ENCODE measurements at places on chromosomes 3 and 15.

- DNase-seq: no peak
Measured at GRCh38 chr15:51368751-51369450, 27.4 kb downstream of the GLDN start.

DNA sequence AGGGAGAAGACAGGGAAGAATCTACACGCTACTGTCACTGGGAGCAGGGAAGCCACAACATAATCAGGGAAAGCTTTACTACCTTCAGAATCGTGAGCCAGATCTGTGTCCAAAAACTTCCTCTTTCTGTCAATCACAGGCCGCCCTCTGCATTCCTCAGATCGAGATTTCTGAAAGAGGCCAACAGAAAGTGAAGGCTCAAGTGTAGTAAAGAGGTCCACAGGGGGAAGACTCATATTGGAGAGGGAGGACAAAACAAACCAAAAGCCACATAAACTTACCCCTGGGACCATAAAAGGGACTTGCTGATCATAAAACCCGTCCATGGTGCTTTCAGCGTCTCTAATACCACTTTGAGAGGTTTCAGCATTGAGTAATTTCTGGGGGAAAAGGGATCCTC is 3.3 kb downstream of the ETV5 start:
- DNase-seq: peak; percentile 33

- DNase-seq: peak; percentile 26
Measured at GRCh38 chr15:77037388-77038209, 33.3 kb downstream of the TSPAN3 start.

DNA sequence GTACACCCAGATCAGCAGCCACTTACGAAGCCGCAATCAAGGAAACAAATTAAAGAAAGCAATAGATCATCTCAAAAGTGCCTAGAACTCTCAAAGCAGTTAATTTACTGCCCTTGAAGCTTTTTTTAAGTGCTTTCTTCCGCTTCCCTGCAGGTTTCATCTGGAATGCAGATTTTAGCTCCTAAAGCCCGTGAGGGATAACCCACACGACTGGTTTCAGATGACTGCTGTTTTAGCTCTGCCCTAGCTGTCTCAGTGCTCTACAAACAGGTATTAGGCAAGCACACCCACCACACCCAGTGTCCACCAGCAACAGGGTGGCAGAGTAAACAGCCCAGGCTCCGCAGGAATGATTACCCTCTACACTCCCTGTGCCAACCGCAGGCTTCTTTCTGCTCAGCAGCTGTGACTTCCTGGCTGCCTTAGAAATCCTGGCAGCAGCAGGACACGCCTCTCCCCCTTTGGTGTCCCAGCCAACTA is 126.0 kb downstream of the FMN1 start:
- DNase-seq: no peak

DNA sequence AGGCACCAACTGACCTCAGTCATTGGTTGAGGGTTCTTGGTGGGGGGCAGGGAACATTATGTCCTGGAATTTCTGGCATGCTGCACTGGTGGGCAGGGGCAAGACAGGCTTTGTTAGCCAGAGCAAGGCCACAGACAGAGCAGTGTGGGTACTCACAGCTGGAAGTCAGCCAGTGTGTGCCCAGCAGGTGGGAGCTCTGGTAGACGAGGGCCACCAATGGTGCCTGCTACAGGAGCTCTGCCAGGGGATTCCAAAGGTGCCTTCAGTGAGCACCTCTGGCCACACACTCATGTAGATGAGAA is 31.3 kb downstream of the CYP8B1 start:
- DNase-seq: no peak
